CD4-positive, alpha-beta memory T cell (primary cell): ENCODE measurements at places on chromosomes 1 and 21. TPM values are rescaled to one million over a fixed set of nuclear protein-coding genes. Genes with fewer than 3 reads are reported as not detected.

The ANGPTL7 gene
- polyA plus RNA-seq: not detected

The TCEA3 gene
- 28.0 TPM for polyA plus RNA-seq

The RAD54L gene
- polyA plus RNA-seq: 0.46 TPM

The PGLYRP4 gene
- polyA plus RNA-seq: not detected

The HCN3 gene
- 0.10 TPM for polyA plus RNA-seq

The ST6GALNAC3 gene
- 1.1 TPM for polyA plus RNA-seq

The FBXO44 gene
- polyA plus RNA-seq: 11.0 TPM

The PLA2G2A gene
- not detected for polyA plus RNA-seq

The OR2W3 gene
- not detected for polyA plus RNA-seq

The RHEX gene
- polyA plus RNA-seq: 0.30 TPM

The MEGF6 gene
- 7.1 TPM for polyA plus RNA-seq
